GM23248 (cell line): ENCODE measurements at places on chromosomes 13 and 19. TPM values are rescaled to one million over a fixed set of nuclear protein-coding genes. Genes with fewer than 3 reads are reported as not detected.

DNA sequence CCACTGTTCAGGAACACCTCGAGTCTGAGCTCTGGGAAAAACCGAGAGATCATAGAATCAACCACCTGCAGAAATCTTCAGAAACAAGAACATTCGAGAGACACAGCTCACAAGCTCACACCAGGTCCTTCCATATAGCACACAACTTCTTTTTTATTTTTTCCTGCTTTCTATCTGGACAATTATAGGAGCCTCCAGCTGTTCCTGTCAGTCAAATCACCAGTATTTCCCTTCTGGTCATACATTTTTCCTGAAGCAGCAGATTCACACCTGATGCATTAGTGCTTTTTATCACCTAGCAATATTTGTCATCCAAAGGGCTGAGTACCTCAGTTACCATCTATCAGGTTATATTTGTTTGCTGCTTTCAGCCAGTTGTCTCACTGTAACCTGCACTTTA lies 323.5 kb downstream of the FOXO1 start:
- no peak for DNase-seq

DNA sequence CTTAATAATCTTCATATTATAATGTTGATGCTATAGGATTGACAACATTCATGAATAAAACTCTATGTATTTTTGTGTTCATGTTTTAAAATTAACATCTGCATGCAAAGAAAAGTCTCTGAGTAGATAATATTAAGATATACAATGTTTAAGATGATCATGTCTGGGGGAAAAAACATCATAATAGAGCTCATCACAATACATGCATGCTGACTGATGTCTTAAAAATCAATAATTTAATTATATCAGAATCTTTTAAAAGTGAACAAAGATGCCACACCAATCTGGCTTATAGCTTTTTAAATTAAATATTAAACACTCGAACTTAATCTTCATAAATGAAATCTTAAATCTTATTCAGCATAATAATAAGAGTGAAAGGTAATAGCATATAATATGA lies 933.9 kb upstream of the MIR17HG start:
- no peak for DNase-seq

GRCh38 chr13:74090397-74090796 lies 43.8 kb downstream of the KLF12 start:
- DNase-seq: no peak

- DNase-seq: no peak
Measured at GRCh38 chr13:23320926-23321534, 112.5 kb downstream of the SACS start.

DNA sequence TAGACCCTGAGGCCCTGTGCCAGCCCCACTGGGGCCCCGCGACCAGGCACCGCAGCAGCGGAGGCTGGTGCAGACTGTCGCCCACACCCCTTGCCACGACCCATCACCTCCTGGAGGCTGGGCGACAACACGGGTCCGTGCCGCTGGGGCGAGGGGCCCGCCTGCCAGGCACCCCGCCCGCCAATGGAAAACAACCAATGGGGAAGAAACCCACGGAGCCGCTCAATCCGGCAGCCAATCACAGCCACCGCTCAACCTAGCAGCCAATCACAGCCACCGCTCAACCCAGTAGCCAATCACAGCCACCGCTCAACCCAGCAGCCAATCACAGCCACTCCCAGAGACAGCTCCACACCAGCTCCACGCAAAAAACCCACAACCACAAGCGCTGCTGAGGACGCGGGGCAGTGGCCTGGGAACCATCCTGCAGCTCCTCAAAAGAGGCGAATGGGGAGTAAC lies 29.7 kb downstream of the GPX4 start:
- DNase-seq: no peak

DNA sequence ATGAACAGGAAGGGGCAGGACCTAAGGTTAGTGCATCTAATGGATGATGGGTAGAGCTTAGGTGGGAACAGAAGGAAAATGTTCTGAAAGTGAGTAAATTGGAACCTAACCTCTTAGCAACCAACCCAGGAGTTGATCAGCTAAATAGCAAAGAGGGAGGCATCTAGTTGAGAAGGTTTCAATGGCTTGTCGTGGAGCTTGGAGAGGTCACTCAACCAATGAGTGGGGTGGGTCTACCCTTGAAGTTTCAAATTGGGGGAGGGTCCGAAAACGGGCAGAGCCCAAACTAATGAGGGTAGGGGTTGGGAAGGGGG lies 5.7 kb upstream of the SHKBP1 start:
- DNase-seq: no peak

GRCh38 chr13:77325371-77325980 lies 1.4 kb downstream of the MYCBP2 start:
- peak; percentile 45 for DNase-seq

DNA sequence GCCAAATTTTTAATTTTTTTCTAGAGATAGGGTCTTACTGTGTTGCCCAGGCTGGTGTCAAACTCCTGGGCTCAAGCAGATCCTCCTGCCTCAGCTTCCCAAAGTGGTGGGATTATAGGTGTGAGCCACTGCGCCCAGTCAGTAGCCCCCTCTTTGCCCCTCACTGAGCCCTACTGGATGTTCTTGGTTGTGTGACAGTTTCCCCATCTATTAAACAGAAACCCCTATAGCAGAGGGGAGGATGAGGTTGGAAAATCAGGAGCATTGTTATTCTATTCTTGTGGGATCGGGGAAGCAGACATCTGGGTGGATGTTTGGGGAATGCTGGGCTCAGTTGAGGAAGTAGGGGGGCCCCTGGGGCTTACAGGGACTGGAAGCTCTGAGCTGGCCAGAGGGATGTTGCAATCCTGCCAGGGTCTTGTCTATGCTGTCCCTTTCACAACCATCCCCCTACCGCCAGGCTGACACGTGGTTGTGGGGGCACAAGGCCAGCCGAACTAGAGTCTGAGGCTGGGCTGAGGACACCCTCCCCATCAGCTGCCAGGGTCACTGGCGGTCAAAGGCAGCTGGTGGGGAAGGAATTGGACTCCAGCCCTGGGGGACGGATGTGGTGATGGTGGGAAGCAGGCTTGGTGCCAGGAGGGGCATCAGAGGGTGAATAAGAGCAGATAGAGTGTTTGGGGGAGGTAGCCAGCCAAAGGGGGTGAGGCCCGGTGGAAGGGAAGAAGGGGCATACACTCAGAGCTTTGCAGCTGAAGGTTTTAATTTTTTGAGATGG lies 10.9 kb downstream of the APOC1 start:
- peak; percentile 44 for DNase-seq

- DNase-seq: no peak
Measured at GRCh38 chr13:77168237-77168636, 141.3 kb upstream of the FBXL3 start.

DNA sequence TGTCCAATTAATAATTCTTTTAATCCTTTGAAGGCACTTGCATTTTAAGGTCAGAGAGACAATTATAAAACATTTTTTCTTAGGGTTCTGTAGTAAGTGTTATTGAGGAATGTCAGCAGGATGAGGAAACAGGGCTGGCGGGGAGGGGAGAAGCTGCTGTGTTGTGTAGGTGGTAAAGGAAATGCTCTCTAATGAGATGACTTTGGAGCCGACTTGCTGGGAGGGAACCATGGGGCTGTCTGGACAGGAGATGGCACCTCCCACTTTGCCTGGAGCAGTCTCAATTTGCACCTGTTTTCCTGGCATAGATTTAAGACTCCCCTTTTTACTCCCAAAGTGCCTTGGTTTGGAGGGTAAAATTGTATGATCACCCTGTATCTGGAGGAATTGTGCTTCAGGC lies 230.4 kb downstream of the ATP8A2 start:
- DNase-seq: no peak

DNA sequence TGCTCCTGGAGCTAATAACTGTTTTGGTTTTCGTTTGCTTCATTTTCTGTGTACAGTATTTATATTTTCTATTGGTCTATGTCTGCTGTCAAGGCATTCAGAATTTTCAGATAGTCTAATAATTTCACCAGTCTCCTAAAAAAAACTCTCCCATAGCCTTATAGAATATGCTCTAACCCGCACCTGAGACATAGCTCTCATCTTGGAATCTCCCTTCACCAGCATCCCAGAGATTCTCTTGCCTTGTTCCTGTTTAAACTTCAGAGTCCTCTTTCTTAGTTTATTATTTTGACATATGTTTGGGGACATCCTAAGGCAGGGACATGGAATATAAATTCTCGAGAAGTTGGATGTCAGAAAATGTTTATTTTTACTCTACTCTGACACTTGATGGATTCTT lies 58.3 kb upstream of the MED4 start:
- no peak for DNase-seq

DNA sequence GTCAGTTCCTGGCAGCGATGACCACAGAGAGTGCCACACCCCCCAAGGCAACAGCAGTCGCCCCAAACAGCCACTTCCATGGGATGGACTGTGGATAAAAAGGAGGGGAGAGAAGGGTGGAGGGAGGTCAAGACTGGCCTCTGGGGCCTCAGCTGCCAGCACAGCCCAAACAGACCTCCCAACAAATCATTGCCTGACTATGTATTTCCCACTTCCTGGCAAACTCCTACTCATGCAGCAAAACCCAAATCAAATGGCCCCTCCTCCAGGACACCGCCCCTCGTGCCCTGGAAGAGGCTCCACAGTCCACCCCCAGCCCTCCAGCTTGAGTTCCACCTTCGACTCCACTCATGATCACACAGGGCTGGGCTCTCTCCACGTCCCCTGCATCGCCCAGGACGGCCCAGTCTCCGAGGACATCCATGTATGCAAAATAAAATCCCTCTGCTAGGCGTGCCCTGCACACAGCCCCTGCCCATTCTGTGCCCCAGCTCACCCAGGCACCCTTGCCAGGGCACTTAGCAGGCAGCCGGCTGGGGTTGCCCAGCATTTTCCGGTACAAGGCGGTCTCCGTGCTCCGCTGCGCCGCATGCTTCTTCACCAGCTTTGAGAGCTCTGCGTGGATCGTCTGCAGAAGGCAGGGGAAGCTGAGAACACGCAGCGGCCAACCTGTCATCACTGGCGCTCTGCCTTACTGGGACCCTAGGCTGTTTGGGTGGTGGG lies 10.5 kb upstream of the ELL start:
- DNase-seq: no peak

GRCh38 chr13:25046274-25046984 lies 49.5 kb upstream of the PABPC3 start:
- peak; percentile 3 for DNase-seq

- DNase-seq: no peak
Measured at GRCh38 chr13:112065867-112066623, 904 bp upstream of the SOX1 start.

GRCh38 chr13:75153386-75153785 lies 328.6 kb downstream of the TBC1D4 start:
- DNase-seq: no peak

GRCh38 chr13:24685314-24685713 lies 5.1 kb downstream of the ATP12A start:
- no peak for DNase-seq

DNA sequence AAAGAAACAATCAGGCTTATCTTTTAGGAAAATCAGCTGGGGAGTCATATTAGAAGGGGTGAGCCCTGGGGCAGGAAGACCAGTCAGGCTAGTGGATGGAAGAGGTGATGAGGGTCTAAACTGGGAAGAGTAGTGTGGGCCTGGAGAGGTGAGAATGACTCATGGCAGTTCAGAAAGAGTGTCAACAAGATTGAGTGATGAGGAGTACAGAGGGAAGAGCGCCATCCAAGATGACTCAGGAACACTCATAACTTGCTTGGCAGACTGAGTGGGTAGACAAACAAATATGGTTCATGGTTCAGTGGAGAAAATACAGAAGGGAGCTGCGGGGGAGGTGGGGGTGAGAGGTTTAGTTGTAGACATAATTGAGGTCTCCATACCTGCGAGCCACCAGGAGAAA lies 17.3 kb upstream of the CLDN10 start:
- peak; percentile 77 for DNase-seq

DNA sequence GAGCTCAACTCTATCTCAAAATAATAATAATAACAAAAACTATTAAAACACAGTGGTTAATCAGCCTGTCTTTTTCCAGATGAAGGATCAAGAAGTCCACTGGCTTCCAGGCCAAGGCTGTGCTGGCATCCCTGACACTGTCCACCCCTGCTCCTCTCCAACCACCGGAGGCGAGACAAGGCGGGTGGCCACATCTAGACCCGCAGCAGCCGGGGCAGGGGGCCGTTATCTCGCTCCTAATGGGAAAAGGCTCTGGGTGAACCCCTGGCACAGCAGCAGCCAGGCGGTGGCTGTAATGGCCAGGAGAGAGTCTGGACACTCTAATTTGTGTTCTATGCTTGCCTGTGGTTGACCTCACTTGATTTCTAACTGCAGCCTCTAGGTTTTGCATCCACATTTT lies 158.0 kb upstream of the SOX1 start:
- DNase-seq: no peak

DNA sequence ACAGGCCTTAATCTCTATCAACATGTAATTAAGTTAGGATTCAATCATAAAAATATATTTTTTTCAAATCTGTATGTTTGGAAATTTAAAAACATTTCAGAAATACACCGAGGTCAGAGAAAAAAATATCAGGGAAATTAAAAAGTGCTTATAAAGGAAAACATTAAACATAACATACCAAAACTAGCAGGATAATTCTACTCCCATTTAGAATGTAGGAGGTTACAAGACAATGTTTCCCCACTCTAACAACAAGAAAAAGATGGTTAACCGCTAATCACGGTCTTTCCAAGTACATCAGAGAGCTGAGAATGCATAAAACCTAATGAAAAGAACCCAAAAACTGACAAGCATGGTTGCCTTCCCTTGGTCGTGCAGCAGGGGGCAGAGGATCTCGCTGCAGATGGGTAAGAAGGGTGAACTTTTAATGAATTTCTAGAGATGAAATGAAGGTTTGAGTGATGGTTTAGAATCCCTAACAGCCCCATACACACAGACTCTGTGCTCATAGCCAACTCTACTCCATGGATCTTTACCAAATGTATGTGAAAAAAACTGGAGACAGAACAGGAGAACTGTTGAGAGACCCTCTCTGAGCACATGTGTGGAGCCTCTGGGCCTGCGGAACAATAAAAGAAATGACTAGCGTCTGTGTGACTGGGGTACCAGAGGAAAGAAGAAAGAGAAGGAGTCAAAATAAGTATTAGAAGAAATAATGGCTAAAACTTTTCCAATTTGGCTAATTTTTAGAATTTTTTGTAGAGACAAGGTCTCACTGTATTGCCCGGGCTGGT lies 51.3 kb upstream of the LSM14A start:
- peak; percentile 62 for DNase-seq

Gene TMEM38A
- 1.3 TPM in 1 of 2 replicates, not detected in the other for total RNA-seq

Gene ZSCAN5C
- not detected in 2 replicates for total RNA-seq

Gene C1QTNF9
- not detected in 2 replicates for total RNA-seq

Gene ZNF700
- total RNA-seq: 6.3 and 6.8 TPM in 2 replicates

Gene KLK14
- total RNA-seq: not detected in 2 replicates

Gene LGALS14
- total RNA-seq: not detected in 2 replicates

Gene ICAM4
- 1.1 and 3.7 TPM in 2 replicates for total RNA-seq

Gene ZNF729
- not detected in 2 replicates for total RNA-seq

Gene MYCBP2
- 61.8 and 63.0 TPM in 2 replicates for total RNA-seq

Gene SHISA7
- total RNA-seq: not detected in 2 replicates

Gene ZNF432
- 4.8 and 10.4 TPM in 2 replicates for total RNA-seq

Gene HIPK4
- 0.43 TPM in 1 of 2 replicates, not detected in the other for total RNA-seq
